ENCODE measurements at places on chromosomes 2 and 18.

- DNase-seq: no peak
These were observed 10.1 kb downstream of the COL4A4 start for GRCh38 chr2:227153758-227154486.

- DNase-seq: no peak
These were observed 179.8 kb upstream of the HAAO start for GRCh38 chr2:42971947-42972736.

GRCh38 chr2:133054297-133054696, 384.3 kb upstream of the LYPD1 start:
- no peak for DNase-seq

- DNase-seq: no peak
These were observed 226.7 kb upstream of the KLHL29 start for GRCh38 chr2:23158306-23158705.

- DNase-seq: no peak
These were observed 67.7 kb downstream of the NCK2 start for GRCh38 chr2:105812180-105813044.

DNA sequence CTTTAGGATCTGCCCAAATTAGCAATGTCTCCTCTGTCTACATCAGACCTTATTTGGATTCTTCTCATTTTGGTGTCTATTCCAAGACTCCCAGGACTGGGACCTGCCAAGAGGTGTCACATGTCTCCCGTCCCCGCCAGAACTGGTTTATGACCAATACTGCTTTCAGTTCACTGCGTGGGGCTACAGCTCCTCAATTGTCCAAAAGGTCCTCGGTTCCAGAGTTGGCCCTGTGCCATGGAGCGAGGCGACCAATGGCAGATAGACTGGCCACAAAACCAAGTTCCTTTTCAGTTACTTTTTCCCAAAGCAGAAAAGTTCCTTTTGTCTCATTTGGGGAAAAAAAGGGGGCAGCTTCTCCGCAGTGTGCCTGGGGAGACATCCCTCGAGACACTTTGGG, 144.1 kb upstream of the ZNF236 start:
- no peak for DNase-seq

GRCh38 chr2:170717599-170717963, 2.4 kb downstream of the SP5 start:
- no peak for DNase-seq

- no peak for DNase-seq
These were observed 12.6 kb downstream of the AGAP1 start for GRCh38 chr2:235506291-235506996.

GRCh38 chr2:72090271-72090720, 57.4 kb downstream of the CYP26B1 start:
- DNase-seq: no peak

DNA sequence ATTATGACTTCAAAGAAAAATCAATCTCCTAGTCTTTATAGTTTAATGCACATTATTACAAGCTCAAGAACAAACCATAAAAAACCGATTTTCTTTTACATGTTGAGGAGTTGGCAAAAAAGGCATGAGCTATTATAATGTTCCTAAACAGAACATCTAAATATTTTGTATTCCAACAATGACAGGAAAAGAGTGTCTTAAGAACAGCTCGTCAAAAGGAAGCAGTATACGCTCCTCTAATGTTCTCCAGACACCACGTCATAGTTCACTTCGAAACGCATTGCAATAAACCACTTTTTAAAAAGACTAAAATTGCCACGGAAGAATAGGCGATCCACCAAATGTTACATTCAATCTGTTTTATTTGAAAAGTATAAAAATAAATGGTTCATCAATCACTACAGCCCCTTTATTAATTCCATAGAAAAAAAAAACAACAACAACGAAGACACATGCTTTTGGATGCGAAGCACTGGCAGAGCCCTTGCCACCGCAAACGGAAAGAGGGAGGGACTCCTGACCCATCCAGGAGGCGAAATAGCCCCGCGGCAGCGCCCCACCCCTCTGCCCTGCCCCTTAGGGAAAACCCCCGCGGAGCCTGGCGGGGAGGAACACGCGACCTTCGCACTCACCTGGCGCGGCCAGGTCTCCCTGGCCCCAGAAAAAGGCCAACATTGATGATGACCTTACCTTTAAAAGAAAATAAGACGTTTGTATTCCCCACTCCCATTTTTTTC, 45.8 kb downstream of the MBP start:
- no peak for DNase-seq
